ENCODE measurements at places on chromosomes 7 and 10. TPM values are rescaled to one million over a fixed set of nuclear protein-coding genes. Genes with fewer than 3 reads are reported as not detected.

SDK1 gene
- 6.5 TPM for total RNA-seq

AHR gene
- total RNA-seq: 97.4 TPM

DRGX gene
- total RNA-seq: not detected

OR6V1 gene
- not detected for total RNA-seq

TAS2R41 gene
- total RNA-seq: not detected

CARD11 gene
- 0.43 TPM for total RNA-seq

NXPH1 gene
- total RNA-seq: not detected
